Fibroblast of mammary gland (primary cell): ENCODE measurements at places on chromosomes 4 and X.

DNA sequence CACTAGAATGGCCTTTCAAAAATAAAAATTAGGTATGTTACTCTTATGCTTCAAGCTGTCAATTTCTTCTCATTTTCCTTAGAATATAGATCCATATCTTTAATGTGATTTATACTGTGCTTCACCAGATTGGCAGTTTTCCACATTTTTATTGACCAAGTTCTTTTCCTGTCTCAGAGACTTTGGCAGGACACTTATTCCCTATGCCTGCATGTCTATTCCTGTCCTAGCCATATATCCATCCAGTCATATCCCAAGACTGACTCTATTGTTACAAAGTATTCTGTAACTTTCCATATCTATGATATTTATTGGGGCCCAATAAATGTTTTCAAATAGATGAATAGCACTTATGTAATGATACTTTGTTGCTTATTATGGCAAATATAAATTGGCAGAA is 450.7 kb downstream of the GASK1B start:
- DNase-seq, result no peak

GRCh38 chr4:165711436-165711835 is 161.6 kb upstream of the TLL1 start:
- no peak for DNase-seq

DNA sequence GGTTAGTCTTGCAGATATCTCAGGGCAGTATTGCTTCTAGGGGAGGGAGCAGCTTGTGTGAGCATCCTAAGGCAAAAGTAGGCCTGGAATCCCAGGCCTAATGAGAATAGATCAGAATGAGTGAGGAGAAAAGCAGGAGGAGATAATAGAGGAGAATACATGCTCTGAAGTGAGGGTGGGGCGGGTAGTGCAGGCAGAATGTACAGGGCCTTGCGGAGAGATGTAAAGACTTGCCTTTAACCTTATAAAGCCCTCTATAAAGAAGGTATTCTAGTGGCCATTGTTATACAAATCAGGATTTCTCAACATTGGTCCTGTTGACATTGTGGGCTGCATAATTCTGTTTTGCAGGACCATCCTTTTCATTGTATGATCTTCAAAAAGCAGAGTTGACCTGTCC is 855.3 kb downstream of the PCDH7 start:
- DNase-seq, result no peak

- no peak for DNase-seq
These were observed 456.9 kb upstream of the HTR2C start for GRCh38 chrX:114127005-114127404.

- DNase-seq, result no peak
These were observed 44.2 kb downstream of the COQ2 start for GRCh38 chr4:83240379-83240875.

DNA sequence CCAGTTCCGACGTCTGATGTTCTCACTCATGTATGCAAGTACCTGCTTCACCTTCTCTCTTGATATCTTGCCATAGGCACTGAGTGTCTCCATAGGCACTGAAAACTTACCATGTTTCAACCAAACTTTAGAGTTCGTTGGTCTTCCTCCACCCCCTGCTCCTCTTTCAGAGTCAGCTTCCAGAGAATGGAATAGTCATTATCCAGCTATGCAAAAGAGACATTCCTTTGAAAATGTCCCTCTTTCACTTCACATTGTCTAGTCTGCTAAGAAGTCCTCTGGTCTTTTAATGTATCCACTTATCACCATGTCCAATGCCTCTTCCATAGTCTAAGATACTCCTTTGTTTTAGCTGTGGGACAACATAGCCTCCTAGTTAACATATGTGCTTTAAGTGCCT is 566.0 kb upstream of the TENM3 start:
- no peak for DNase-seq

DNA sequence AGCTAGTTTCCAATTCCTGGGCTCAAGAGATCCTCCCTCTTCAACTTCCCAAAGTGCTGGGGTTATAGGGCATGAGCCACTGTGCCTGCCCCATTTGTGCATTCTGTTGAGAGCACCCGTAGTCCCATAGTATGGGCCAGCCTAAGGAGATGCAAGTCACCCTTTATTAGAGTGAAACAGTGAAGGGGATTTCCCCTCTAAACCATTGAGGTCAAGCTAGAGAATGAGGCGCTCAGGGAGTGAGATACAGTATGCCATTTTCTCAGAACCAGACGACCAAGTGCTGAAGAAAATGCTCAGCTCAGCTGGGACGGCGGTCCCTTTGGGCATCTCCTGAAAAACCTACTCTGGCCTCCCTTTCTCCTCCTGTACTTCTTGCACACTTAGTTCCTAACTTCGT is 18.7 kb downstream of the RNF4 start:
- no peak for DNase-seq

GRCh38 chr4:63717384-63717783 is 691.9 kb downstream of the TECRL start:
- DNase-seq, result no peak

DNA sequence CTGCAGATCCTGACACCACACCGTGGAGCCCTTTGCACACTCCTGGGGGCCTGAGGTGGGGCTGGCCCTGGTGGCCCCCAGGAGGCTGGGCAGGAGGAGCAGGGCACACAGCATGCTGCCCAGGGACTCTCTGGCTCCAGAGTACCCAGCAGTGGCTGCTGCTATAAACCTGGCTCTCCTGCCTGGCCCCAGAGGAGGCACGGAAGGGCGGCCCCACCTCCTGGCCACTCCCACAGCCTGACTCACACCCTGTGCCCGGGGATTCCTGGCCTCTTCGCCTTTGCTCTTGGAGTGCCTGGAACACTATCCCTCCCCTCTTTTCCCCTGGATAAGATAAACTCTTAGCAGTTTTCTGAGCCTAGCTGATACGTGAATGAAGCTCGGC is at the start of gene PSAPL1:
Gene PSAPL1 (minus strand): TSS at position 165 of the 385 bp plus-strand sequence. CDS start 51 bp downstream, at position 114.
- DNase-seq, result peak; percentile 12

GRCh38 chrX:9909254-9909653 is 57.9 kb upstream of the CLDN34 start:
- no peak for DNase-seq

DNA sequence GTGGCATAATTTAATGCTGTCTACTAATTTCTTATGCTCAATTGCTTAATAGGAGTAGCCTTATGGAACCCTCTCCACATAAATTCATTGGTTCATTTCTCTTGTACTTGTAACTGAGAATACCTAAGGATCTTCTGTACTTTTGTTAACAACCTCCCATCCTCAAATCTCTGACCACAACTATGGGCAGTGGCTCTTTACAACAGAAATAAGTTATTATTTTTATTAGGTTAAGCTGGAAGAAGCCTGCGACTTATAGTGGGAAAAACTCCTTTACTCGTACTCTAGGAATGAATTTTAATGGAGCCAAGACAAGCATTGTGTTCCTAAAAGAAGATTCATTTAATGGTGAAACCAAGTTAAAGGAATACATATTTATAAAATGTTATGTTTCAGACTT is 337.1 kb upstream of the CTSO start:
- peak; percentile 20 for DNase-seq

DNA sequence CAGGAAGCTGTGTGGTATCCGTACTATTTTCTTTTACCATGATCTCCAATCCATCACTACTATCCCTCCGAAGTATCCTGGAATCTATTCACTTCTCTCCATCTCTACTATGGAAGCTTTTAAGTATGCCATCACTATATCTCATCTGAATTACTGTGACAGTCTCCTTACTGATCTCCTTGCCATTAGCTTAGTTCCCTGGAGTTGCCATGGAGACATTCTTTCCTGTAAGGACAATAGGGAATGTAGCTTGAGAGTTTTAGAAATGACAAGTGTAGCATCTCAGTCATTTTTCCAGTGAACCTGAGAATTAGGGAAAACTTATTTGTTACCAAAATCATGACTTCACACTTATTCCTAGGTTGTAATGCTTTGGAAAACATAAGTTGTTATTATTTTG is 86.3 kb downstream of the HPGD start:
- no peak for DNase-seq

GRCh38 chr4:32560306-32560705 is 1840.1 kb downstream of the PCDH7 start:
- DNase-seq, result peak; percentile 72

GRCh38 chr4:140856621-140857062 is 100.5 kb upstream of the TBC1D9 start:
- DNase-seq, result peak; percentile 74

DNA sequence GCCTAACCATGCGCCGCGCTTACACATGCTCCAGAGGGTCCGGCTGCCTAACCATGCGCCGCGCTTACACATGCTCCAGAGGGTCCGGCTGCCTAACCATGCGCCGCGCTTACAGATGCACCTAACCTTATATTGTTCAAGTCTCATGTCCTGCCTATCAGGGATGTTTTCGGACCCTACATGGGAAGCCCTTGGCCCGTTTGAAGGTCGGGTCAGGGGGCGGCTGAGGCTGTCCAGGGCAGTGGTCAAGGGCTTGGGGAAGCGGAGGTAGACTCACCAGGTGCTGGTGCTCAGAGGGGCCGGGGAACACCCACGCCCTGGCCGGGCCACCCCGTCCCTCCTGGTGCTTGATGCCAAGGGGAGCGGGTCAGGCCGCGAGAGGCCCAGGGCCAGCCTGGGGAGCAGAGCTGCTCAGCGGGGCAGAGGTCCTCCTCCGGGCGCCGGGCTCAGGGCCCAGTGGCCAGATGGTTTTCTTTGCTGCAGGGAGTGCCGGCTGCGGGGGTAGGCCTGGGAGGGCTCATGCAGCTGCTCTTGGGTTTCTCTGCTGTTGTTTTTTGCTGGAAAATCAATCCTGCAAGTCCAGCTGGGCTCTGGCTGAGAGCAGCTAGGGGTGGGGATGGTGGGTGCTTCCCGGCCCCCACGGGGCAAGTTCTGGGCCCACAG is 35.4 kb upstream of the SPON2 start:
- DNase-seq, result peak; percentile 90

DNA sequence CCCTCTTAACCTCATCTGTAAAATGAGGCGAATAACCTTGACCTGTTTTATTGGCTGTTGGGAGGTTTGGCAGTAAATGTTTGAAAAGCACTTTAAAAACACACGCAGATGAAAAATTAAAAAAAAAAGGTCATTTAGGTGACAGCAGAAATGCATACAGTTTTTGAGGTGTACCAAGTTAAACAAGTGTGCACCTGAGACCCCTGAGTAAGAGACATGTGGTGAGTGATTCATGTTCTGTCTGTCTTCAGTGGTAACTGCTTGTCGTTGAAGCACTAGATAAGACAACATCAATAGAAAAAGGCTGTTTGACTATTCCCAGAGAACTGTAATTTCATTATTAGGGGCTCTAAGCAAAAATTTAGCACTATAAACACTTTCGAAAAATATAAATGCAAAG is 608.4 kb upstream of the PITX2 start:
- DNase-seq, result no peak

- peak; percentile 43 for DNase-seq
These were observed 430.9 kb downstream of the C4orf33 start for GRCh38 chr4:129526812-129527211.
